ENCODE measurements at places on chromosomes 2 and 18.
A peak's percentile ranks its signal among the peaks of the same experiment; 100 is the strongest.

GRCh38 chr2:62177392-62178049 lies 18.4 kb upstream of the B3GNT2 start:
- H3K4me1 ChIP-seq, result peaks cover 5% of the 10 kb centered on the region
- DNase-seq, result no peak
- H3K27ac ChIP-seq, result no peak overlapping the region
- no peaks in the 10 kb centered on the region for H3K27me3 ChIP-seq
- H3K36me3 ChIP-seq, result no peaks in the 10 kb centered on the region
- H3K4me3 ChIP-seq, result no peak overlapping the region

- peak overlapping the region; percentile 92 for H3K27ac ChIP-seq
- H3K36me3 ChIP-seq, result no peaks in the 10 kb centered on the region
- peak; percentile 90 for DNase-seq
- peak overlapping the region; percentile 50 for H3K4me3 ChIP-seq
- H3K4me1 ChIP-seq, result peaks cover 40% of the 10 kb centered on the region
These were observed 21.2 kb downstream of the TEX44 start for GRCh38 chr2:231613663-231614558.

DNA sequence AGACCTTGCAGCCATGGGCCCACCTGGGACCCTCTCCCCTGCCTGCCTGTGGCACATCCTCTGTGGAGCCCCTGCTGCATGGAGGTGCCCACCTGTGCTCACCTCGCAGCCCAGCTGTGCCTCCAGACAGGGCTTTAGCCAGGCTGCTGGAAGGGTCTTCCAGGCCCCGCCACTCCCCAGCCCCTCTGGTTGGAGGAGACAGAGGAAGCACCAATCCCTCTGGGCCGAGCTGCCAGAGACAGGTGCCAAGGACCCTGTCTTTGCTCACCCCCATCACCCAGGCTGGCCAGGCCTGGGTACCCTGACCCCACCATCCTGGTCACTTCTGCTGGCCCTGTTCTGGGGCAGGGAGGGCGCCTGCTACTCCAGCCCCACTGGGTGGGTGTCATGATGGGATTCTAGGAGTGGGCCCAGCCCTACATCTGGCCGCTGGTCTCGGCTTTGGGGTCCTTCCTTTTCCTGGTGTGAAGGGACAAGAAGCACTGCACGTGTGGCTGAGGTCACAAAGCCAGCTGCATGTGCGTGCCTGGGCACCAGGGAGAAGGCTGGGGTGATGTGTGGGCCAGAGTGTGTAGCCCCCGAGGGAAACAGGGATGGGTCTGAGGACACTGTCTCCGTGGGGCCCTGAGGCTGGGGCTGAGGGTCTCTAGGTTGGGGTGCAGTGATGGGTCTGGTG lies 9.3 kb upstream of the NEU4 start:
- DNase-seq, result peak; percentile 94
- H3K27ac ChIP-seq, result no peak overlapping the region
- H3K27me3 ChIP-seq, result no peaks in the 10 kb centered on the region
- peaks cover 15% of the 10 kb centered on the region for H3K4me1 ChIP-seq
- no peaks in the 10 kb centered on the region for H3K36me3 ChIP-seq

DNA sequence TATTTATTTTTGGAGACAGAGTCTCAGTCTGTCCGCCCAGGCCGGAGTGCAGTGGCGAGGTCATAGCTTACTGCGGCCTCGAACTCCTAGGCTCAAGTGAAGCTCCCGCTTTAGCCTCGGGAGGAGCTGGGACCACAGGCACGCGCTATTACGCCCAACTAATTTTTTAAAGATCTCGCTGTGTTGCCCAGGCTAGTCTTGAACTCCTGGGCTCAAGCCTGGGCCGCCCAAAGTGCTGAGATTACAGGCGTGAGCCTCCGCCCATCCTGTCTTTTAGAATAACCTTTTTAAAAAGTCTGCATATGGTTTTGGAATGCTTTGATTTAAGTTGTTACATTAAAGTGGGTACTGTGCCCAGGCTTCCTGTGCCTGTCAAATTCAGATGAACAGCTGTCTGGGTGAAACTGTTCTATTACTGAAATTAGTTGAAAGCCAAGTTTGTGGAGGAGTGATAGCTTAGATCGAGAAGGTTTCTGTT lies 944 bp downstream of the RAB3GAP1 start:
- H3K4me1 ChIP-seq, result peaks cover 47% of the 10 kb centered on the region
- H3K4me3 ChIP-seq, result peak overlapping the region; percentile 88
- no peak for DNase-seq

DNA sequence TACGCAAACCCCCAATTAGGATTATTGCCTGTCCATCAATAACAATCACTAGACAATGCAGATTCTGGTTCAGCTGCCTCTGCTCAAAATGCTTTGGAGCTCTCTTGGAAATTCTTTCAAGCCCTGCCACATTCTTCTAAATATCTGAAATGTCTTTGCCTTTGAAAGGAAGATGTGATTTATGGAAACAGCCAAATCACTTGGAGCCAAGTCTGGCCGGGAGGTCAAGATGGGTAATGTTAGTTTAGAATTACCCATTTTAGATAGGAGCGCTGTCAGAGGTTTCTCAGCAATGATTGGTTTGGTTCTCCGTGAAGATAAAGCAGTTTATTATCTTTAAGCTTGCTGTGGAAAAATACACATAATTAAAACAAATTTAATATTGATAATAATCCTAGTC lies 306.7 kb downstream of the SETBP1 start:
- H3K4me3 ChIP-seq, result no peak overlapping the region
- H3K4me1 ChIP-seq, result no peaks in the 10 kb centered on the region
- no peaks in the 10 kb centered on the region for H3K36me3 ChIP-seq
- no peak overlapping the region for H3K27ac ChIP-seq
- no peak for DNase-seq

GRCh38 chr2:58221909-58222308 lies 19.2 kb downstream of the FANCL start:
- no peak overlapping the region for H3K4me3 ChIP-seq
- no peak for DNase-seq
- no peaks in the 10 kb centered on the region for H3K4me1 ChIP-seq
- no peak overlapping the region for H3K27ac ChIP-seq
- H3K27me3 ChIP-seq, result no peaks in the 10 kb centered on the region

GRCh38 chr2:174908284-174908683 lies 96.9 kb downstream of the CHN1 start:
- H3K27me3 ChIP-seq, result no peaks in the 10 kb centered on the region
- DNase-seq, result no peak
- H3K27ac ChIP-seq, result no peak overlapping the region
- H3K4me3 ChIP-seq, result no peak overlapping the region
- H3K4me1 ChIP-seq, result no peaks in the 10 kb centered on the region
